ENCODE measurements at places on chromosomes 13 and 19.
A peak's percentile ranks its signal among the peaks of the same experiment; 100 is the strongest.

GRCh38 chr19:28583713-28584112 lies 629.2 kb downstream of the UQCRFS1 start:
- DNase-seq: no peak

DNA sequence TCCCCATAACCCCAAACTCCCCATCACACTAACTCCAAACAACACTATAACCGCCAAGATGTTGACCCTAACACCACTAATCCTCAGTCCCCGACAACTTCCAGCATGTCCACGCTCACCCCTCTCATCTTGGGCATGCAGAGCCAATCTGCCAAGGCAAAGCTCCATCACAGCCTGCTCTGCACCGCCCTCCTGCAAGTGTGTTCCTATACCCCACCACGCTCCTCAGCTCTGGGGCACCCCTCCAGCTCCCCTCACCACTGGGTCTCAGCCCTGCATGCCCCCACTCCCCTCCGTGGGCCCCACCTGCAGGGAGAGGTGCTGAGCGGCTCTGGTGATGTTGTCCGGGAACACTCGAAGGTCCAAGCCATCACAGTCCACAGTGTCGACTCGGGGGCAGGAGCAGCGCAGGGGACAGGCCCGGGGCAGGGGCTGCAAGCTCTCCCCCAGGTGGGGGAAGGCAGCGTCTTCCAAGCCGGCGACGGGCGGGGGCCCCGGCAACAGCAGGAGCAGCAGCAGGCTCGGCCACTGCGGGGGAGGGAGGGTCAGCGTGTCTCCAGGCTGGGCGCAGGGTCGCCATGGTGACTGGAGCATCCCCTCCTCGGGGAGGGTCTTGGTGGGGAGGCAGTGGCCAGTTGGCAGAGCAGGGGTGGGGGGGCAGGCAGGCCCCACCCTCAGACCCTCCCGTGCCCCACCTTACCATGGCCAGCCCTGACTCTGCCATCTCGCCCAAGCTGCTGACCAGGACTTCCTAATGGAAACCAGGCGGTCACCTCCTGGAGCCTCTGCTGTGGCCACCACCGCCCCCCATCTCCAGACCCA lies 527 bp downstream of the PODNL1 start:
- DNase-seq: no peak

DNA sequence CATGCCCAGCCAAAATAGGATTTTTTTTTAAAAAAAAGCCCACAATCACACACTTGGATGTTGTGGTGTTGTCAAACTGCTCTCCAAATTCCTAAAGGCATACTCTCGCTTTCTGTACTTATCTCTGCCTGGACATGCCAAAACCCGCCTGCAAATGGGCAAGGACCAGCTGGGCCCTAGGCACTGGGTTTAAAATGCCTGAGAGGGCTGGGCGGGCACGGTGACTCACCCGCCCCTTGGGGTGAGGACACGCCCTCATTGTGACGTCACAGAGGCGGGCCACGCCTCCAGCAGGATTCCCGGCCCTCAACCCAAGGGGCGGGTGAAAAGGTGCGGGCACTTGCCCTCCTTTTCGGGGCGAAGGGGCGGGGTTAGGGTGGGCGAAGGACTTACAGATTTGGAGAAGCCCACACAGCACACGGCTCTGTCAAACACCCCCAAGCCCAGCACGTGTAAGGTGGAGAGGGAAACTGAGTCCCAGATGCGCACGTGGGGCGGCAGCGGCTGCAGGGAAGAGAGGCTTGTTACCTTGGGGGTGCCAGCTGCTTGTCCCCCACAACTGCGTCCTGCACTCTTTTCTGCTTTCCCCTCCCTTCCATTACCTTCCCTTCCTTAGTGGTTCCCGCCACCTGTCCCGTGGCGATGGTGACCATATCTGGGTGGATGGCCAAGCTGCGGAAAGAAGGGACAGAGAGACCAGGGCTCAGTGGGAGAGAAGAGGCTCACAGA lies 6.6 kb downstream of the EML2 start:
- DNase-seq: peak; percentile 78

- DNase-seq: no peak
These were observed 12.1 kb downstream of the PRR22 start for GRCh38 chr19:5772416-5772815.

DNA sequence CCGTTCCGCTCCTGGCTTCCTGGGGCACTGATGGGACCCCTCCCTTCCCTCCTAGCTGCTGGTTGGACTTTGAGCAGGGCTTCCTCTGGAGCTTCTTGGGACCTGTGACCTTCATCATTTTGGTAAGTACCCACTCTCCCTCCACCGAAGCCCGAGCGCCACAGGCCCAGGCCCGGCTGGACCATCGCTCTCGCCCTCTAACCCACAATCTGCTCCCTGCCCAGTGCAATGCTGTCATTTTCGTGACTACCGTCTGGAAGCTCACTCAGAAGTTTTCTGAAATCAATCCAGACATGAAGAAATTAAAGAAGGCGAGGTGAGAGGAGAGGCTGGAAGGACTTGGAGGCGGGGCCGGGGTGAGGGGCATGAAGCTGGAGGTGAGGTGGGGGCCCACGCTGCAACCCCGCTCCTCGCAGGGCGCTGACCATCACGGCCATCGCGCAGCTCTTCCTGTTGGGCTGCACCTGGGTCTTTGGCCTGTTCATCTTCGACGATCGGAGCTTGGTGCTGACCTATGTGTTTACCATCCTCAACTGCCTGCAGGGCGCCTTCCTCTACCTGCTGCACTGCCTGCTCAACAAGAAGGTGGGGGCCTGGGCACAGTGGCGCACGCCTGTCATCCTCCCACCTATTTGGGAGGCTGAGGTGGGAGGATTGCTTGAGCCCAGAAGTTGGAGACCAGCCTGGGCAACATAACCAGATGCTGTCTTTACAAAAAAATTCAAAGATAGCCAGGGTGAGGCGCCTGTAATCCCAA lies 12.3 kb downstream of the DDX39A start:
- DNase-seq: no peak

DNA sequence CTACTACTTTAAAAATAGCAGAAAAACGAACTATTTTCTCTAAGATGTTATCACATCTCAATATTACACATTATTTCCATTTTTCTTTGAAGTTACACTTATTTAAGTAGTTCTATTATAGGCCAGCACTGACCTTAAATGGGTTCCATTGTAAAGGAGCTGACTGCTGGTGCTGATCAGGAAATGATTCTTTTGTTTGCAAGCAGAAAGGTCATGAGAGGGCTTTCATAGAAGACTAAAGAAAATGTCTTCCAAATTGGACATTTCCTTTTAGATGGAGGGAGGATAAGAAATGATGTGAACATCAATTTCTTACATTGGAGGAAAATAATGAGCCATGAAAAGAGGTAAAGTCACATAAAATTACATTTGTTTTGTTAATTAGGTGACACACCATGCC lies 96.2 kb downstream of the SUCLA2 start:
- DNase-seq: no peak

DNA sequence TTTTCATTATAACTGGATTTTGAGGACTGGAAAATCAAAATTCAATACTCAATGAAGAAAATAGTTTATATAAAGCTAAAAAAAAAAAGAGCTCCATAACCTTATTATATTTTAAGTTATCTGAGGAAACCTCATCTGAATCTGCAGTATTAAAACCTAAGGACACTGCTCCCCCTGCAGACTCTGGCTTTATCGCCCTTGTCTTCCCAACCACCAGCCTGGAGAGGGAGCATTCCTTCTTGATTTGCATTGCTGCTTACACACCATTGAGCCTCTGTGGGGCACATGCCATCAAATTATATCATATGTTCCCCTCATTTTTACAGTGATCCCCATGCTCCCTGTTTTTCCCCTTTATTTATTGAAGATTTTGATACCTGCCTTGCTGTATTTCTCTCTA lies 871.4 kb upstream of the GPC6 start:
- no peak for DNase-seq

- peak; percentile 24 for DNase-seq
These were observed 39.9 kb upstream of the CCNE1 start for GRCh38 chr19:29771708-29772414.
